Motor neuron (in vitro differentiated cells): ENCODE measurements at places on chromosomes 11 and 22. TPM values are rescaled to one million over a fixed set of nuclear protein-coding genes. Genes with fewer than 3 reads are reported as not detected.

TREH gene
- 0.23 and 0.54 TPM in 2 replicates for total RNA-seq

KCNJ1 gene
- total RNA-seq, result 0.13 and 0.18 TPM in 2 replicates

SAA4 gene
- 0.87 TPM in 1 of 2 replicates, not detected in the other for total RNA-seq

DNA sequence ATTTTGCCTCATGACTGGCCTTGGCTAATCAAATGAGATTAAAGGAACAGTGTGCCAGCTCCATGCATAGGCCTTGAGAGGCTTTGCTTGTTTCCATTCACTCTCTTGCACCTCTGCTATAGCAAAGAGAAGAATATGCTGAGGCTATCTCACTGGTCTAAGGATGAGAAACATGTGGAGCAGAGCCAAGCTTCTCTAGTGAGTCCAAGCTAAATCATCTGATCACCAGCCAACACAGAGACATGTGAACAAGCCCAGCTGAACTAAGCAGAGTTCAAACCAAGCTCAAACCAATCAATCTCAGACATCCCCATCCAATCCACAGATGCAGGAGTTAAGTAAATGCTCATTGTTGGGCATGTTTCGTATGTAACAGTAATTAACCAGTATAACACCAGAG lies 69.4 kb upstream of the API5 start:
- ATAC-seq, result no peak

DNA sequence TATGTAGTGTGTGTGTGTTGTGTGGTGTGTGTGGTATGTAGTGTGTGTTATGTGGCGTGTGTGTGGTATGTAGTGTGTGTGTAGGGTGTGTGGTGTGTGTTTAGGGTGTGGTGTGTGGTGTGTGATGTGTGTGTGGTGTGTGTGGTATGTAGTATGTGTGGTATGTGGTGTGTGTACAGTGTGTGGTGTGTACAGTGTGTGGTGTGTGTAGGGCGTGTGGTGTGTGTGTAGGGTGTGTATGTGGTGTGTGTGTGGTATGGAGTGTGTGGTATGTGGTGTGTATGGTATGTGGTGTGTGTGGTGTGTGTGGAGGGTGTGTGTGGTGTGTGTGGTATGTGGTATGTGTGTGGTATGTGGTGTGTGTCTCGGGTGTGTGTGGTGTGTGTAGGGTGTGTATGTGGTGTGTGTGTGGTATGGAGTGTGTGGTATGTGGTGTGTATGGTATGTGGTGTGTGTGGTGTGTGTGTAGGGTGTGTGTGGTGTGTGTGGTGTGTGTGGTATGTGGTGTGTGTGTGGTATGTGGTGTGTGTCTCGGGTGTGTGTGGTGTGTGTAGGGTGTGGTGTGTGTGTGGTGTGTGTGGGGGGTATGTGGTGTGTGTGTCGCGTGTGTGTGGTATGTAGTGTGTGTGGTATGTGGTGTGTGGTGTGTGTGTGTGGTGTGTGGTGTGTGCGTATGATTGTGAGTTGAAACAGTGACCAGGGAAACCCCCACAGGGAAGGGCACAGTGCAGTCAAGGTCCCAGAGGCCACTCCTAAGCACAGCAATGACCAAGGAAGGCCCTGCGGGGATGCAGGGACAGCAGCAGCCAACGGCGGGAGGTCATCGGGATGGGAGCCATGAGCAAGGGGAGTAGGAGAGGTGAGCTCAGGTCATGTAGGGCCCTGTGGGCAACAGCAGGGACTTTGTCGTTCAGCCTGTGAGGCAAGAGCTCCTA lies 2.9 kb upstream of the PPP6R2 start:
- ATAC-seq, result no peak

DNA sequence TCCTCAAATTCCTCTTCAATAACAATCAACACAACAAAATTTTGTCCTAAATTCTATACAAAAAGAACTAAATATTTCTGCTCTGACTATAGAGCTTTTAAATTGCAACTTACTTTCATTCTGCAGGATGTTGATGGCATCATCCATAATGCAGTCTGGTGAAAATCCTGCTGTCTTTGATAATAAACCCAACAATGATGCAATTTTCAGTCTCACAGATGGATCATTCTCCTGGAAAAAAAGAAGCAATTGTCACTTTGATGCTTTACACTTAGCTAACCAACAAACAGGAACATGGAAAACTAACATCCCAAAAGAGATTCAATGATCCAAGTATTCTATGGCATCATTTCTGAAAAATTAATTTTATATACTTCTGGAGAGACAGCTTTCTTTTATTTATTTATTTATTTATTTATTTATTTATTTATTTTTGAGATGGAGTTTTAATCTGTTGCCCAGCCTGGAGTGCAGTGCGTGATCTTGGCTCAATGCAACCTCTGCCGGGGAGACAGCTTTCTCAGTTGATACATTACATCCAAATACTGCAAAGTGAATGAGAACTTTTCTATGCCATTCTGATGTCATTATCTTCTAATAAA lies 13.0 kb downstream of the INTS4 start:
- no peak for ATAC-seq

DNA sequence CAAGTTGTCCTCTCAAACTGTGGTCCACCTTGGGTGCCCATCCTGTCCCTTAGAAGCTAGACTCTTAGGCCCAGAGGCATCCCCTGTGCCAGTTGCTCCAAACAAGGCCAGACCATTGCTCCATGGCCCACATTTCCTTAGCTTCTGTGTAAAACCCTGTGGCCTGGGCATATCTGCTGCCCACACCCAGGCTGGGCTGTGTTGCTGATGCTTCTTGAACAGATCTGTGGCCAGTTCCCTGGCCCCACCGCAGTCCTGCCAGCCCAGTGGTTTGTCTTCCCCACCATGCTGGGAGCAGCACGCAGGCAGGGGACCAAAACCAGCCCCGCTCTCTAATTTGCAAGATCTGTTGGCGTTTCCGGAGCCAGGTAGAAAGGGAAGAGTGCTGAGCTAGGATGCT lies 72.2 kb downstream of the CSNK2A3 start:
- ATAC-seq, result no peak

DNA sequence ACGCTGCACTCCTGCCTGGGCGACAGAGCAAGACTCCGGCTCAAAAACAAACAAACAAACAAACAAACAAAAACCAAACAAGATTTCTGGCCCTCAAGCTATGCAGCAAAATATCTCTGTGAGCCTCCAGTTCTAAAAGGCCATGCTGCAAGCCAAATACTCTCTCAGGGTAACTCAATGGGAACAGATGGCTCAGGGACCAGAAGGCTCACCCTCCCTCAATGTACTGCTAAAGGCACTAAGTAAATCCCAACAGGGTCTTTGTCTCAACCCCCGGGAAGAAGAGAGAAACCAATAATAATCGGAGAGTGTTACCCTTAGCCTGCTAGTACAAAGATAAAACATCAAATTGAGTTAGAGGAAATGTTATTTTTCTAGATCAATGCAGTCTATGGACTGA lies 119.7 kb upstream of the ZC3H12C start:
- ATAC-seq, result no peak

- ATAC-seq, result no peak
Measured at GRCh38 chr22:40001800-40002577, 7.2 kb downstream of the FAM83F start.

GRCh38 chr11:35317253-35317652 lies 102.1 kb downstream of the SLC1A2 start:
- ATAC-seq, result no peak

GRCh38 chr11:61292356-61292755 lies 2.8 kb downstream of the VWCE start:
- no peak for ATAC-seq
